GM12878 (cell line): ENCODE measurements at places on chromosomes 2 and 18. TPM values are rescaled to one million over a fixed set of nuclear protein-coding genes. Genes with fewer than 3 reads are reported as not detected.

GRCh38 chr2:136126421-136126926 lies 8.5 kb upstream of the CXCR4 start:
- DNase-seq = no peak

GRCh38 chr2:120927265-120927628 lies 191.6 kb downstream of the GLI2 start:
- no peak for DNase-seq

- DNase-seq = no peak
Measured at GRCh38 chr2:120456867-120457266, 110.9 kb downstream of the INHBB start.

- no peak for DNase-seq
Measured at GRCh38 chr18:53747663-53748160, 476.8 kb downstream of the MBD2 start.

DNA sequence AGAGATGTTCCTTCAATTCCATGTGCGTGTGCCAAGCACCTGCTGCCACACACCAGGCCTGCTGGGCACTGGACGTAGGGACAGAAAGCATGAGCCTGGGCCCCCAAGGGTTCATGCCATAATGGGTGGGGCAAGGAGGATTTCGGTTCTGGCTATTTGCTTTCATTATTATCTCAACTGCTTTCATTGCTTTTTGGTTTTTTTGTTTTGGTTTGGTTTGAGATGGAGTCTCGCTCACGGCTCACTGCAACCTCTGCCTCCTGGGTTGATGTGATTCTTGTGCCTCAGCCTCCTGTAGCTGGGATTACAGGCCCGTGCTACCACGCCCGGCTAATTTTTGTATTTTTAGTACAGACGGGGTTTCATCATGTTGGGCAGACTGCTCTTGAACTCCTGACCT lies 57.2 kb downstream of the SF3B1 start:
- DNase-seq = no peak

DNA sequence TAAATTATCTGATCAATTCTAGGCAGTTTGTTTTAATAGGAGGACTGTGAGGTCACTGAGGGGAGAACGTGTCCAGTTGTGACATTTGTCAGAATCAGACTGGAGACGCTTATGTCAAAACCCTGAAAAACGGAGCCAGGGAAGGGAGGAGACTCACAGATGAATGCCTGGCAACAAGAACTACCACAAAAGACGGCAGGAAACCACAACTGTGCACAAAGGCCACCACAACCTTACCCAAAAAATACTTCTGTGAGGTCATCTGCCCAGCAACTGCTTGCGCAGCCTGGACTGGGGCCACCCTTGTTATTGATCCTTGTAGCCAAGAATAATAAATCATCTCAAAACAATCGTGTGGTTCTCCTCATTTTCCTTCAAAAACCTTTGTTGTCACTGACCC lies 173.0 kb upstream of the ALKAL2 start:
- DNase-seq = no peak

GPR45 gene
- not detected in 2 replicates for total RNA-seq

LOXHD1 gene
- not detected in 2 replicates for total RNA-seq
